Left hindlimb (tissue), 1 donor: ENCODE measurements at places on chromosomes 11 and 22.

DNA sequence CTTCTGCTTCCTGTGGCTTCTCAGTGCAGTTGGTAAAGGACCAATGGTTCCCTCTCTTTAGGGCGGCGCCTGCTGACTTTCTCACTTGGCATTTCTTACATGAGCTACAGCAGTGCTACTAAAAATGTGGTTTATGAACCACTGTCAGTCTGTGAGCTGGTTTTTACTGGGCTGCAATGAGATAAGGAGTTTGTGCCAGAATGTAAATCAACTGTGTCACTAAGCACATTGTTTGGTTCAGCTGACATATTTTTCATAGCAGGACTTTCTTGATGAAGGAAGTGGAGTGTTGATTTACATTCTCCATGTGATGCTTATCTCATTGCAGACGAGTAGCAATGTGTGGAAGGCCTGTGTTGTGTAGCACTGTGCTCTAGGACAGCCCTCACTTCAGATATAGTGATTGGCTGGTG is 463.3 kb downstream of the SOX6 start:
- no peak for DNase-seq

DNA sequence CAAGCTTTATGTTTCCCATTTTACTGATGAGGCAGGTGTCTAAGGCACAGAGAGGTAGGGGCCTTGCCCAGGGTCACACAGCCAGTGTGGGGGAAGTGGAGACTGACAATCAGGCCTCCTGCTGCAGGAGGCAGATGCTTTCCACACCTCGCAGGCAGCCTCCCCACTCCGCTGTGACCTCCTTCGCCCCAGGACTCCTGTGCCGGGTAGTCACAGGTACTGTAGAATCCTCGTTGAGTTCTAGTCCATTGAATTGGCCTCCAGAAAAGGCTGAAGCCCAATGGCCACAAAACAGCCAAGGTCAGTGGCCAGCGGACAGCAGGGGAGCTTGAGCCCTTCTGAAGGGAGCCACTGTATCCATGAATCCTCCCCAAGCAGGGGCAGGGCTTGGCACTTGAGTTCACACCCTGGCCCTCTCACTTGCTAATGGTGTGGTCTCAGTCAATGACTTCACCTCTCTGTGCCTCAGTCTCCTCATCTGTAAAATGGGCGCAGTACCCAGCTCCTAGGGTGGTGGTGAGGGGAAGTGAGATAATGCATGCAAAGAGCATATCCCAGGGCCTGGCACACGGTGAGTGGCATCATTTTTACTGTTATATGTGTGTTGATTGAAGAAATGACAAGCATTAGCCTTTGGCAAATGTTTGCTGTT is 1.1 kb upstream of the FXYD2 start:
- DNase-seq = no peak

- DNase-seq = no peak
Measured at GRCh38 chr11:25733777-25734176, 598.2 kb upstream of the ANO3 start.

- DNase-seq = no peak
Measured at GRCh38 chr11:117618982-117619355, 178.0 kb downstream of the DSCAML1 start.

DNA sequence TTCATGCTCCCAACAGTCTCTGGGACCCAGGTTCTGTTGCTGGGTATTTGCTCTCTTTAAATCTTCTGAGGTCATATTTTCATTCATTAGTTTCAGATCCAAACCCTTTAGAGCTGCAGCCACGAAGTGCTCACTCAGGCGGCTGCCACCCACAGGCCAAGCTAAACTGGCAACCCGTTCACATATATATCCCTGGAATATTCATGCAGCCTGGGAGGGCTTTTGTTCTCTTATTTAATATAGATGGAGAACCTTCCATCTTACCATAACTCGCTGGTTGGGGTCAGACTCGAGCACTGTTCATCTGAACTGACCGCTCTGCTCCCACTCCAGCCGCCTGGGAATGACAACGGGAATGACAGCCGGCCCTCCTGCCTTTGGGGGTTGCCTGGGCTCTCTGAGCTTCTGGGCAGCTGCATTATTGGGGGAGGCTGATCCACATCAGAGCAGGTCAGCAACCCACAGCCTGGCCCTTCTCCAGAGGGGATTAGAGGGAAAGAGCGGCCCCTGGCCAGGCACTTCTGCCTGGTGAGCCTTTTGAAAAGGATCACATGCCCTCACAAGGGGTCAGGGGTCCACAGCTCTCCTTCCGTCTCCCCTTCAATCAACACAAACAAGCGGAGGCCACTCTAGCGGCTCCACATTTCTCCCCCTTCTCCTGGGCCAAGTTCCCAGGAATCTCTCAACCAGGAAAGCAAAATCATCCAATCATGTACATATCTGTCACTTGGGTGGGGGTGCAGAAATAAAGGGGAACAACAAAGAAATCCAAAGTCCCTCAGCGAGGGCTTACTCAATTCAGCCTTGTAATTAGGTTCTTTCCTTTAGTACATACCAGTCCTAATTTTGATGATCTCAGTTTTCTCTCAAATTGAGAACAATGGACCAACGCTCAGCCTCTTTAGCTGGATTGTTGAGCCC is 11.8 kb downstream of the TMEM184B start:
- DNase-seq = peak; percentile 61
